ENCODE measurements at places on chromosomes 4 and X.

DNA sequence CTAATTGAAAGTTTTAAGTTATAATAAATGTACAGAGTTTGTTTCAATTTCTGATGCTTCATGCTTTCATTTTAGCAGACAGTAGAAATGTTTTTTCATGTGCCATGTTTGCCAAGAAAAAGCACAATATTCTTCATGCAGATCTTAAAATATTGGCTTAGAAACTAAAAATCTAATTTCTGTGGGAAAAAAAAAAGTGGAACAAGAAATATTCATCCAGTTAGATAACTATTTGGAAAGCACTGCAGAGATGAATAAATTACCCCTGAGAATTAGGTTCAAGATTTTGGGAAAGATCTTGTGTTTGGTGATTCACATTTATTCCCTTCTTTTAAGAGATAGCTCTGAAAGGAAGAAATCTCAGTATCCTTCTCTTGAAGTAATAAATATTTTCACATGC, 912.5 kb downstream of the C4orf33 start:
- no peak for DNase-seq

- DNase-seq: no peak
These were observed 1495.4 kb downstream of the RPA4 start for GRCh38 chrX:98379134-98379533.

- no peak for DNase-seq
These were observed 147.6 kb upstream of the NPY2R start for GRCh38 chr4:155060873-155061272.

GRCh38 chr4:121217351-121217750, 53.2 kb upstream of the TNIP3 start:
- no peak for DNase-seq

DNA sequence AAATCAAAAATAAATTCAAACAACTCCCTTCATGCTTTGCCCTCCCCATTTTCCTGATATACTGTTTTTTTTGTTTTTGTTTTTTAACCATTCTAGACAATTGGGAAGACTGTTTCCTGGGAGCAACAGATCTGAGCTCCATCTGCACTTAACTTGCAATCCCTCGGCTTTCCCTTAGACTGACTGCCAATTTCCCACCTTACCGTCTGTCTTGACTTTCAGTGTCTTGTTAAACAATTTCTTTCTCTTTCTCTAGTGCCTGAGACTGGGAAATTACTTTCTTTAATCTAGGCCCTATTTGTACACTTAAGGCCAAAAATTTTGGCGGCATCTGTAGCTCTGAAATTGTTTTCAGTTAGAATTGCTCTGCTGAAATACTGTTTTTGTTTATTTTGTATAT, 326.3 kb downstream of the LDB2 start:
- DNase-seq: no peak

DNA sequence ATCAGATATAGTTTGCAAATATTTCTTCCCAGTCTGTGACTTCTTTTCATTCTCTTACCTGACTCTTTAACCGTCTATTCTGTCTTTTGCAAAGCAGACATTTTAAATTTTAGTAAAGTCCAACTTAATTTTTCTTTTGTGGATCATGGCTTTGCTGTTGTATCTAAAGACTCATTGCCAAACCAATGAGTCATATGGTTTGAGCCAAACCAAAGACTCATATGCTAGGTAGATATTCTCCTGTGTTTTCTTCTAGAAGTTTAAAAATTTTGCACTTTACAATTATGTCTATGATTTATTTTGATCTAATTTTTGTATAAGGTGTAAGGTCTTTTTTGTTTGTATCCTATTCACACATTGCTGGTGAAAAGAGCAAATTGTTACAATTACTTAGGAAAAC, 446.8 kb downstream of the ANKRD50 start:
- DNase-seq: no peak

DNA sequence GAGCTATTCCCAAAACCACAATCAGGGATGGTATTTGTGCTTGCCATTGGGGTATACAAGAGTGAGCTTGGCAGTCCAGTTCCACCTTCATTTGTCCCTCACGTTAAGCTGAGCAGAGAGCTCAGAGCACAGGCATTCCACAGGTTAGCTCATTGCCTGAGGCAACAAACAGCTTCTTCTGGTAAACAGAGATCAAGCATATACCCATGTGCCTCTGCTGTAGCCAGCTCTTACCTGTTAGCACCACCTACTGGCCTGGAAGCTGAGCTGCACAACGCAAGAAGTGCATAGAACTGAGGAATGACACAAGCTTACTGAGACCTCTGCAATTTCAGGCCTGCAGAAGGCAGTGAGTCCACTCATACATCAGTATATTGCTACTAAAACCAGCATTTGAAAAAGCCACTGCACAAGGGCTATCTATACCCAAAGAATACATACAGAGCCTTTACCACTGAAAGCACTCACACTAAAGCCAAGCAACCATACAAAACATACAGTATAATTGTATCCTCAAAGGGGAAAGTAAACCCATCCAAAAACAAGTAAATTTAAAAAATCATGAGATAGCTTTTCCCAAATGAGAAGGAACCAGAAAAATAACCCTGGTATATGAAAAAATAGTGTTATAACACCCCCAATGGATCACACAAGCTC, 258.3 kb upstream of the GABRA2 start:
- DNase-seq: peak; percentile 21

DNA sequence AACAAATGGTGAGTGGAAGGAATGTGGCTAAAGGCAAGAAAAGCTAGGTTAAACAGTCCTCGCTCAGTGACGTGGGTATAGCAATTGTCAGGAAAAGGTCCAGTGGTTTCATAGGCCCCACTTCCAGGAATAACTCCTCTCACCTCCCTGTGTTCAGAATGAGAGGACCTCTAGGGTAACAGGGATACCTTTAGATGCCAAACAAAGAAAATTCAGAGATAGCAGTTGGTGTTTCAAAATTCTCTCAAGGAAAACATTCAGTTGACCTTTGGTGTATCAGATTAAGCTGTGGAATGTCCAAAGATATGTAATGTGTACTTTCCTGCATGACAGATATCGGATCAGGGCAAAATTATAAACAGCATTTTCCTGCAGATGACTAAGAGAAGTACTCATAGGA, 155.9 kb downstream of the ARHGAP6 start:
- no peak for DNase-seq

DNA sequence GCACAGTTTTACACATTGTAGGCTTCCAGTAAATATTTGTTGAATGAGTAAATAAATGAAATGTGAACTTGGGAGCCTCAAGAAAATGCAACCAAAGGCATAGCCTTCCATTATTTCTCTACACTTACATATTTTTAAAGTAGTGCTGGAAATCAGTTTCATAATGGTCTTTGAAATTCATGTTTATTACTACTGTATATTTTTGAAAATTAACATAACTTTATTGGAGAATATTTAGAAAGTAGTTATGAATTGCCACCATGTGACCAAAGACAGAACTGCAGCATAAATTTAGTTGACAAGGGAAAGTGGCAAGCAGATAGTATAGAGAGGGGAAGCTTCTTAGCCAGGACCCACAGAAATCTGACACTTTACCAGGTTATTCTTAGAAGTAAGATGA, 6.4 kb downstream of the TCEAL8 start:
- peak; percentile 6 for DNase-seq

- DNase-seq: no peak
These were observed 243.3 kb downstream of the FSTL5 start for GRCh38 chr4:161920304-161921052.

DNA sequence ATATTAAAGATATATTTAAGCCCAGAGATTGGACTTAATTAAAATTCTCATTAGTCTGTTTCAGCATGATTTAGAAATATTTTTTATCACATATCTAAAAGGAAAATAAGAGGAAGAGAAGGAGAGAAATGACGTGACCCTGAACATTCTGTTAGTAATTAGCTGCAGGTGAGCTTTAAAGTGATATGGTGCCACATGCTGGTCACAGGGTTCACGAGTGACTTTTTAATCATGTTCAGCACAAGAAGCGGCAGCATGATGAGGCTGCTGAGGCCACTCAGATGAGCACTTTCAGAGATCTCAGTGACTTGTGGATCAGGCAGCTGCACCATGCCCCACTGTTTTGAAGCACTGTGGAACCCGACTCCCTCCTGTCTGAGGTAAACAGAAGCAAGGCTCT, 37.9 kb upstream of the NPY2R start:
- DNase-seq: no peak

DNA sequence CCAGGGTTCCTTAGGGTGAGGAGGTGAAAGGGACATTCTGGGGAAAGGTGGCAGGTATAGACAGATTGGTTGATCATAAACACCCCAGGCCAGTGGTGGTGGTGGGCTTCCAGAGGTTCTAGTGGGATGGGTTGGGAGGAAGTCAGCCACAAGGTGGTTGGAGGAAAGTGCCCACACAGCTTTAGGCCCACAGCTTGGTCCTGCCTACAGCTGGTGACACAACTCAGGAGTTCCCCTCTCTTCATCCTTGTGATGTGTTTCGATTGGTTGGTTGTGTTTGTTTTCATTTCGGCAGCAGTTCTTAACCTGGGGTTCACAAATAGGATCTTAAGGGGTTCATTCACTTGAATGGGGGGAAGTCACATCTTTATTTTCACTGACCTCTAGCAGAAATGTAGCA, 157.0 kb downstream of the TMEM164 start:
- no peak for DNase-seq

All from GM20000 (cell line).